ENCODE measurements at places on chromosomes 12 and 14.
A peak's percentile ranks its signal among the peaks of the same experiment; 100 is the strongest.

- no peak for DNase-seq
These were observed 3.2 kb upstream of the CLEC4C start for GRCh38 chr12:7750350-7750749.

DNA sequence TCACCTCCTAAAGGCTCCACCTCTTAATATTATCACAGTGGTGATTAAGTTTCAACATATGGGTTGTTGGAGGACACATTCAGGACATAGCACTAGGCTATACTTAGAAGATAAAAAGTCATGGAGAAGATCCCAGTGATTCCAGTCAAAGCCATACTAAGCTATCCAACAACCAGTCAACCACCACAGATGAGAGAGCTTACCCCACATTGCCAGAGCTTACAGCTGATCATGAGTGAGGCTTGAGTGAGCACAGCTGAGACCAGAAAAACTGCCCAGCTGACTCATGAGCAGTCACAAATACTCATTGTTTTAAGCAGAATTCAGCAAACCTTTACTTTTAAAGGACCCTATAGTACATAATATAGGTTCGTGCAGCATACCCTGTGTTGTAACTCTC lies 85.1 kb downstream of the DRAM1 start:
- no peak for DNase-seq

- peak; percentile 57 for DNase-seq
These were observed 19.1 kb downstream of the RPAP3 start for GRCh38 chr12:47686645-47687240.

GRCh38 chr12:57490126-57490525 lies 2.3 kb downstream of the MARS1 start:
- no peak for DNase-seq

DNA sequence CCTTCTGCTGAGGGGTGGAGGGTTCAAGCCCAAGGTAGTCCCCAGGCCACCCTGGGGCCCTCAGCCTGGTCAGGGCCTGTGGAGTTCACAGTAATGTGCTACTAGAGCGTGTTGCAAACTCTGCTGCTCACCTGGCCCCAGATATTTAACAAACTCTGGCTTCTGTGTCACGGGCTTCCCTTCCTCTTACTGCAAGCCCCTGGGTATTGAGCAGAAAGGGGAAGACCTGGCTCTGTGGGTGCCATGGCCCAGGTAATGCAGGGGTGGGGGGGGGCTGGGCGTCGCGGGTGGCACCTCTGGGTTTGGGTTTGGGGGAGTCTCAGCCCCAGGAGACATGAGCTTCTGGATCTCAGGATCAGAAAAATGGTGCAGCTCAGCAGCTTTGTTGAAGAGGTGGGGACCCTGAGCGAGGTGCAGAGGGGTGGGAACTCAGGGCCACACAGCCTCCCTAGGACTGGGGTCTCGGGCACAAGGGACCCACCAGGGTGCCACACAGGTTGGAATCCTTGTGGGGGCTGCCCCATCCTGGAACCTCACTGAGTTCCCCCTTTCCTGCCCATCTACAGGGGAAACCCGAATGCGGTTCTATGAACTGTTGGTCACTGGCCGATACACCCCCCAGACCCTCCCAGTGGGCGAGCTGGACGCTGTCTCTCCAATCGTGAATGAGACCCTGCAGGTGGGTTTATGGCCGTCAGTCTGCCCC lies 4.0 kb downstream of the SETD1B start:
- no peak for DNase-seq

GRCh38 chr12:110109037-110109836 lies 14.9 kb upstream of the IFT81 start:
- DNase-seq = peak; percentile 98

DNA sequence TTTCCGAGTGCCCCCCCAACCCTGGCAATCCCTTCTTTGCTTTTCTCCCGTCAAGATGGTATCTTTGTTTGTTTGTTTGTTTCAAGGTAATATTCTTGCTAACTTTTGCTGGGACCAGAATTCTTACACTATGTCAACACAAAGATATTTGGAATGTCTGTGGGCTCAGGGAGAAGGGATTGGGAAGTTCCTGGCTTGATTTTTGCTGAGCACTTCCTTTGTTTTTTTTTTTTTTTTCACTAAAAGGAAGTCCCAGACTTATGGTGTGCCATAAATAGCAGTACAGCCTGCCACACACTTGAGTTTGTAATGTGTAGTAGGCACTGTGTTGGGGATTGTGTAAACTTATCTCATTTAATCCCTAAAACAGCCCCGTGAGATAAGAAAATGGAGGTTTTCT lies 11.2 kb upstream of the RNU6-7 start:
- no peak for DNase-seq

DNA sequence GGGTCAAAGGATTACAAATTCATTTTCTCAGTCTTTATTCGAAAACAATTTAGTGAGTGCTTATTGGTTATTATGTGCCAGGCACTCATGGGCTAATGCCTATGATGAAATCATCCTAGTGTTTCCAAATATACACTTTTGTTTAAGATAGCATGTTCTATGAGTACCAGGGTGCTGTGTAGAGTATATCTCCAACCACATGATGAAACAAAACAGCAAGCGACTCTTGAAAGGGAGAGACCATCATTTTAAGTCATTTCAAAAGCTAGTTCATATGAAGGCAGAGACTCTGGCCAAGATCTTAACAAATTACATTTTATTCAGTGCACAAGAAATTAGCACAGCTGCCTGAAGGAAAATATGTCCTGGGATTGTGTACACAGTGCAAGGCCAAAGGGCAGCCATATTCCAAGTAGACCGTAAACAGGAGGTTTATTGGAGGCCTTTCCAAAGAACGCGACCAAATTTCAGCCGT lies 204.2 kb downstream of the EFCAB11 start:
- no peak for DNase-seq

GRCh38 chr14:91861091-91861490 lies 6.2 kb downstream of the TC2N start:
- no peak for DNase-seq

DNA sequence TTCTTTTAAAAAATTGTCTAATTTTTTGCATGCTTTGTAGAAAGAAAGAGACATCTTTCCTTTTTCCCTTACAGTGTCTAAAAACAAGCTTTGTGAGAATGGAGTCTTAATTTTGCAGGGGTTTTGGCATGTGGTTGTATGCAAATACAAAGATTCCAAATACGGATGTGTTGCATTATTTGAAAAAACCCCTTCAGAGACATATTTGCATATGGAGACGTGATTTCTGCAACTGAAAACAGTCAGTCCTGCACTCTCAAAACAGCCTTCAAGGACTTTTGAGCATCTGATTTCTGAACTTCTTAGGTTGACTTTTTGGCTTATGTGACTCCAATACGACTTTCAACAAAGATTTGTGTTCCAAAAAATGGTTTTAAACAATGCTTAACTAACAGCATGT lies 7.8 kb downstream of the IRAK3 start:
- DNase-seq = no peak

DNA sequence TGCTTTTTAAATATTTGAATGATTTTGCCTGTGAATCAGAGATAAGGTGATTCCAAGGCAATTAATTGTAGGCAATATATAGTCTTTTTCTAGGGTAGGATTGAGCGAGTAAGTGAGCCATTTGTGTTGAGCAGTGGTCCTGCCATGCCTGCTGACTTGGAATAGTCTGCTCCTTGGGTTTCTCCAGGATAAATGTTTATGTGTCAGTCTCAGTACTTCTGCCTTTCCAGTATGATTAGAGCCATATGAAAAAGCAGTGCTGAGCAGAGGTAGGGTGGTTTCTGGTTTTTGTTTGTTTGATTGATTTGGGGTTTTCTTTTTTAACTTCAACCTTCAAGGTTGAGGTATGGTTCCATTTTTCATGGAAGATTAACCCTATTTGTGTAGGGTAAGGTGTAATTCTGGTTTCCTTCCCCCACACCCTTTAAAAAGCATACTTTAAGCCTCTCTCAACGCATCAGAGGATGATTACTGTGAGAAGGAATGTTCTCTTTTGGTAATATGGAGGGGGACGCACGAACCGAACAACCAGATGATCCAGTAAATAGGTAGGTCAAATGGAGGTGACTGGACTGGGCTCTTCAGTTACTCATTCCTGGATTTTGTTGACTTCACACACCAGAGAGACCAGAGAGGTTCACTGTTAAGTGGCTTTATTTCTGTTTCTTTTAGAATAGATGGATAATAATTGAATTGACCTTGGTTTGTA lies 22.7 kb downstream of the FRMD6 start:
- DNase-seq = peak; percentile 61

DNA sequence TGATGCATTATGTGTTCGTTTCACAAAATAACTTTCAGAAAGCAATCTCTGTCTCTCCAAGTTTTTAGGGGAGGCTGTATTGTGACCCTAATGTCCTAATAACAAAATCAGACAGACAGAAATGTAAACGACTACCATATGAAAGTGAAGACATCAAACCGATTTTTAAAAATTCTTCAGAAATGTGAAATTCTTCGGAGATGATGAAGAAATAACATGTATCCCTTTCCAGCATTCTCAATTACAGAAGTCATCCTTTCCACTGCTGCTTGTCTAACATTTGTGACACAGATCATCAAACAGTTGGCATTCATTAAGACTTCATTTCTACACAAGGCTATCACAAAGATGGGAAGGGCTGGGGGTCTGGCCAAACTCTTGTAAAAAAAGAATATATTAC lies 41.0 kb downstream of the DMAC2L start:
- no peak for DNase-seq

GRCh38 chr12:40525054-40525453 lies 167.2 kb upstream of the CNTN1 start:
- no peak for DNase-seq

DNA sequence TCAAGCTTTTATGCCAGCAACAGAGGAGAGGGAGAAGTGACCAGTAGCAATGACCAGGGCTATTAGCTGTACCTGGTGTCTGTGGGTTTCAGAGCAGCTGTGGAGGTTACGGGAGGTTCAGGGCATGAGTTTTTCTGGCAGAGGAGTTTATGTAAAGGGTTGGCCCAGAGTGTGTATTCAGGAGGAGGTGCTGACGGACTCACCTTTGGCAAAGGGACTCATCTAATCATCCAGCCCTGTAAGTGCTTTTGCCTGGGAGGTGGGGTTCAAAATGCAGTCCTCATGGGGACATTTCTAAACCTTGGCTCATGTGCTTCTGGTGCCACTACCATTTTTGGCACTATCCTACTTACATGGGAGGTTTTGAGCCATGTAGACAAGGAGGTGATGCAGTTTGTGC lies 95.3 kb downstream of the DAD1 start:
- no peak for DNase-seq

- DNase-seq = no peak
These were observed 34.5 kb downstream of the EFCAB11 start for GRCh38 chr14:89920056-89920455.

- DNase-seq = no peak
These were observed 151.9 kb downstream of the LRRK2 start for GRCh38 chr12:40376533-40377267.

GRCh38 chr14:92160619-92161018 lies 38.9 kb downstream of the CPSF2 start:
- DNase-seq = peak; percentile 12

DNA sequence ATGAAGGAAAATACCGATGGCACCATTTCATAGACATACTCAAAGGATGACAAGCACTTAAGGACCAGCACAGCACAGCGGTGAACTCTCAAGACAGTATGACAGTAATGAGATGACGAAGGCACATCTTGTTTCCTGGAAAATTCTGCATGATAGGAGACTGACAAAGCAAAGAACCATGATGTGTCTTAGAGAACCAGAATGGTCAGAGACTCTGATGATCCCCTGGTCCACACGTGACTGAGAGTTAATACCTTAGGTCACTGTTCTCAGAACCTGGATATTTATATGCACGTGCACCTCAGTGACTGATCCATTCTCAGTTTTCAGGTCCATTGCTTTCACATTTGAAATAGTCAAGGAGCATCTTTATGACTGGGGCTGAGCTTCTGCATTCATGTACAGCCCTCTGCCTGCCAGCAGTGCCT lies 35.3 kb downstream of the PROX2 start:
- no peak for DNase-seq

DNA sequence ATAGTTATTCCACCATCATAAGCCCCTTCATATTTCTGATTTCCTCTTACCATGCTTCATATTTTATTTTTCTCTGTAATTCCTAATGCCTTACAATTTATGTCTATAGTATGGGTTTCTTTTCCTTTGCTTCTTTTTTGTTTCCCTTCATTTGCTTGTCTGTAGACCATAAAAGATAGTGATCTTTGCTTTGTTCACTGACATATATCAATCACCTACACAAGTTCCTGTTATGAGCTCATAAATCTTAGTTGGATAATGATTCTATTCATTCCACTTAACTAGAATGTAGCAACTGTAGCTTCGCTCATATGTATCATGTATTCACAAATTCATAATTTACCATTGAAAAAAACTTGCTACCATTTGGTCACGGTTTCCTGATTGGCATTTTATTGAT lies 388.8 kb upstream of the ATXN7L3B start:
- no peak for DNase-seq

- DNase-seq = no peak
These were observed 360.2 kb downstream of the GALC start for GRCh38 chr14:87632796-87633195.

GRCh38 chr12:120332041-120332440 lies 4.5 kb upstream of the PLA2G1B start:
- no peak for DNase-seq

GRCh38 chr14:71321574-71322315 lies 414.5 kb downstream of the PCNX1 start:
- DNase-seq = peak; percentile 55

DNA sequence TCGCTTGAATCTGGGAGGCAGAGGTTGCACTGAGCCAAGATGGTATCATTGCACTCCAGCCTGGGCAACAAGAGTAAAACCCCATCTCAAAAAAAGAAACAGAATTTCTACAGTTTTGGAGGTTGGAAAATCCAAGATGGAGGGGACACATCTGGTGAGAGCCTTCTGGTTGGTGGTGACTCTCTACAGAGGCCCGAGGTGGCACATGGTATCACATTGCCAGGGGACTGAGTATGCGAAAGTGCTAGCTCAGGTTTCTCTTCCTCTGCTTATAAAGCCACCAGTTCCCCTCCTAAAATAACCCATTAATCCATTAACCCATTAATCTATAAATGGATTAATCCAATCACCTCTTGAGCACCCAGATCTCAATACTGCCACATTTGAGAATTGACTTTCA lies 70.8 kb upstream of the DACT1 start:
- DNase-seq = no peak

DNA sequence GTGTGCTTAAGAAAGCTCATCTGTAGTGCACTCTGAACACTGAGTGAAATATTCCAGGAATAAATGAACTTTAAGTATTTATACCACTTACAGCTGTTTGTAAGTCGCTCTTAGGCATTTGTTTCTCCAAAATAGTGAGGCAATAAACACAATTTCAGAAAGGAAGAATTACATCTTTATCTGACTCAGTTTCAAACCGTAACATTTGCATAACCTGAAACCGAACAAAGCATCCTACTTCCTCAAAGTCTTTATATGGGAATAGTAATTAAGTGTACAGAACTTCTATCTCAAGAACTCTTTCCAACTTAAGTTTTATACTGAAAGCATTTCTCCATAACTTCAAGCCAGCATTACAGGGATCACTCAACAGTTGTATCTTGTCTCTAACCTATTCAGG lies 58.4 kb downstream of the SOX5 start:
- DNase-seq = no peak

DNA sequence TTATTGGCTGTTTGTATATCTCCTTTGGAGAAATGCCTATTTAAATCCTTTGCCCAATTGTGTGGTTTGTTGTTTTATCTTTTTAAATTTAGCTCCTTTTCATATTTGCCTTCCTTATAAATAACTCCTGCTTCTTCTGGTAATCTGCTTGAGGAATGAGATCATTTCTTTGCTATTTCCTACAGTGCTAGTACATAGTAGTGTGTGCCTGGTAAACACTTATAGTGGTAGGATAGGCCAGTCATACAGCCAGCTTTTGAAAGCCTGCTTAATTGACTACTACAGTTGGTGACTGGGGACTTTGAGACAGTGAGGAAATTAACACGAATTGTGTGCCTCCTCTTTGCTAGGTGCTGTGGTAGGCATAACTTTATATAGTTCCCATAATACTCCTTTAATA lies 68.7 kb downstream of the BORCS5 start:
- peak; percentile 40 for DNase-seq

All from HFFc6 (cell line).